Peyer's patch (tissue), 4 donors: ENCODE measurements at places on chromosomes 11 and 22.
A peak's percentile ranks its signal among the peaks of the same experiment; 100 is the strongest.

DNA sequence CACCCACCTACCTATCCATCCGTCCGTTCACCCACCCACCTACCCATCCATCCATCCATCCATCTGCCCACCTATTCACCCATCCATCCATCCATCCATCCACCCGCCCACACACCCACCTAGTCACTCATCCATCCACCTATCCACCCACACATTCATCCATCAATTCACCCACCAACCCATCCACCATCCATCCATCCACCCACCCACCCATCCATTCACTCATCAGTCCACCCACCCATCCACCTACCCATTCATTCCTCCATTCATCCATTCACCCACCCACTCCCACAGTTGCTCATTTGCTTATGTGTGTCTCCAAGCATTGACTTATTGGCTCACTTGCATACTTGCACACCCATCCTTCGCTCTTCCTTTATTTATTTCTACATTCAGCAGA lies 50.1 kb downstream of the MYO7A start:
- no peak for DNase-seq

GRCh38 chr22:39954584-39955055 lies 5.6 kb upstream of the TMA7B start:
- DNase-seq = no peak

GRCh38 chr22:43234264-43234988 lies 47.5 kb upstream of the TTLL12 start:
- DNase-seq = no peak

GRCh38 chr22:31377612-31378011 lies 21.8 kb upstream of the DRG1 start:
- no peak for DNase-seq

- no peak for DNase-seq
Measured at GRCh38 chr11:41323446-41323845, 136.0 kb downstream of the LRRC4C start.

DNA sequence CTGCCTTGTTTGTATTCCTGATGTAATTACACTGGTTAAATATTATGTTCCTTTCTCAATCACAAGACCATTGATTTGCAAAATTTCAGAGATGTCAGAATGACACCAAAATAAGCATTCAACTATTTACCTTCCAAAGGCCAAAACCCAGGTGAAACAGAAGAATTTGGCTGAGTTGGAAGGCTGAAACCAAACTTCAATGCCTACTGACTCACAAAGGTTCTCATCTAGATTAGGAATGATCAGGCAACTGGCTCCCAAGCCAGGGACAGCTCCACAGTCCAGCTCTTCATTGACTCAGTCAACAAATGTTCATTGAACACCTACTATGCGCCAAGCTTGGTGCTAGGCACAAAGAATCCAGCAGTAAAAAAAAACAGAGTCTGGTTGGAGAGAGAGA lies 13.4 kb upstream of the SLC35C1 start:
- no peak for DNase-seq

- DNase-seq = no peak
Measured at GRCh38 chr11:66491315-66491935, 11.2 kb downstream of the DPP3 start.

DNA sequence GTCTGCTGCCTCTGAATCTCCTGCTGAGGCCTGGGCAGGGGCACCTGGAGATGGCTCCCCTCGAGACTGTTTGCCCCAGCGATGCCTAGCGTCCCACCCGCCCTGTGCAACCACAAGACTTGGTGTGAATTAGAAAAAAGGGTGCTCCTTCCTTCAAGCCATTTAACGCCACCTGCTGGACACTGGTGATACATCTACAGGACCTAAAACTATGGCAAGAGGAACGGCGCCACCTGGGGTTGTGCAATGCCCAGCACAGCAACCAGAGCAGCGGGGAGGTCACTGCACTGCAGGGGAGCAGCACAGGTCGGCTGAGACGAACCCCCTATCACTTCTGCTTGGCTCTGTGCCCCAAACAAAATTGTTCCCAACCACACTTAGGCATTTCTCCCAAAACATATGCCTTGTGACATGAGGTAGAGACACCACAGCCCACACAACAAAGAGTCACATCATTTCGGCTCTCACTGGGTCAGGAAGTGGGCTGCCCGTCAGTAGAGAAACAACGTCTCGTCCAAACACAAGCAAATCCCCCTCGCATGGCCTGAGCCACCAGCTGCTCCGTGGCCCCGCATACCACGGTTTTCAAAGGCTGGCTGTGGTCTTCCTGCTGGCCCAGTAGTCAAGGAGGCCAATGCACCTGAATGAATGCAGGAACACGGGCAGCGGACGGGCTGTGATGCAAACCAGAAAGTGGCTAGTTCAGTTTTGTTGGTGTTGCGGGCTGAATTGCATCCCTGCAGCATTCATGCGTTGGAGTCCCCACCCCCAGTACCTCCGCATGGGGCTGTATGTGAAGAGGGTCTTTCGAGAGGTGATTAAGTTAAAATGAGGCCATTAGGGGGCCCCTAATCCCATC lies 171.9 kb downstream of the SHANK2 start:
- DNase-seq = no peak

- DNase-seq = peak; percentile 80
Measured at GRCh38 chr11:120057595-120058581, 80.0 kb downstream of the TRIM29 start.

DNA sequence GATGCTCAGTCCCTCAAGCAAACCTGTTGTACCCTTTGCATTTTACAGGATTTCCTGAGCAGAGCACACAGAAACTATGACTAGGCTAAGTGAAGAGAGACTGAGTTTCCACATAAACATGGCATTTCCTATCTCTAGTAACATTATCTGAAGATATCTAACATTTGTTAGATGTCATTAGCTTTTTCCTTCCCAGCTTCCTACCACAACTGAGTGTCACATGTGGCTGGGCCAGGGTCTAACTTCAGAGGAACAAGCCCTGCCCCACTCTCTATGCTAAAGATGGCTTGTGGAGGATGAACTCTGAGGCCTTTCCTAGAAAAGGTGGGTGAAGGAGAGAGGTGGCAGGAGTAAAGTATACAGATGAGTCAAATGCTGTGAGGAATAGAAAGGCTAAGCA lies 16.5 kb downstream of the C22orf42 start:
- no peak for DNase-seq

DNA sequence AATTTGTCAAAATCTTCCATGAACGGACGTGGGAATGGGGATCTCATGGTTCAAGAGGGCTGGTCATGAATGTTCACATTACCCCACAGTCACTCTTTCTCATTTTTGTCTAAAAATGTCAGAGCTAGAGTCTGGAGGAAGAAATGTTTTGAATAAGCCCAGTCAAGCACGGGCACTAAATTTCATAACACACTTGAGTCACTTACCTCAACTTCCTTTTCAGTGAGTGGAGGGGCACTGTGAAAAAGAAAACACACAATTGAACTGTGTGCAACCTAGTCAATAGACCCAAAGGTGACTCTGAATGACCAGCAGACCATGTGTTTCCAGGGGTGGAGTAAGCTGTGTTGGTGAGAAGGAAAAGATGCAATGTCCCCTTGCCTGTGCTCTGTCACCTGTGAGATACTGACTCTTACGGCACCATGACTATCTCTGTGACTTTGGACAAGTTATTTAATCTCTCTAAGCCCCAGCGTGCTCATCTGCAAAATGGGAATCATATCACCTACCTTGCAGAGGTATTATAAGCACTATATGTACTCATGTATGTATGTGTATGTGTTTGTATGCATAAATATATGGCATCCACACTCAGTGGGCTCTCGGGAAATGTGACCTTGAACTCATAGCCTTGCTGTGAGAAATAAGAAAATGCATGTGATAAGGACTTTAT lies 38.2 kb upstream of the LYVE1 start:
- DNase-seq = no peak

DNA sequence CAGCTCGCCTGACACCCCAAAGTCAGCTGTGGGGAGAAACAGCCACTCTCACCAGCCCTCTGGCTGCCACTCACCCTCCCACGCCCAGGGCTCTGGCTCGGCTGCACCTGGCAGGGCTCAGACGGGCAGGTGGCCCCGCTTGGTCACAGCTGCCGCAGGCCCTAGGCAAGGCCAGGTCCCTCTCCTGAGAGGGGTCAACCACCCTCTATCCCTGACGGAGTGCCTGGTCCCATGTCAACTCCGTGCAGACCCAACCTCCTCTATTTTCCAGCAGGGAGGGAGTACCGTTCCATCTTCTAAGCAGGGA lies 1.9 kb downstream of the MAP4K2 start:
- no peak for DNase-seq

- no peak for DNase-seq
Measured at GRCh38 chr11:66454247-66454646, 12.5 kb upstream of the PELI3 start.

DNA sequence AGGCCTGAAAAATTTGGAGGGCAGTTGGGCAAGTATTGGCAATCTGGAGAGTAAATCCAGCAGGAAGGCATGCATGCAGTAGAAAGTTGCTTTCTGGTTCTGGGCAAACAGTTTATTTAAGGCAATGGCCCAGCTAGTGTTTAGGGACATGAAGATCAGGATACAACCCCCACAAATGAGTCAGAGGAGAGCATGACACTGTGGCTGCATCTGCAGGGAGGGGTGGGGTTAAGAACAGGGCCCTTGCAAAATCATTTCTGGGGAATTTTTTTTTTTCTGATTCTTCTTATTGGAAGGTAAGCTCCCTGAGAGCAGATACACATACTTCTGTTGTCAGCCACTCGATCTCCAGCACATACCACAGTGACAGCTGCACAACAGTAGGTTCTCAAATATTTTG lies 61.1 kb downstream of the FDX1 start:
- DNase-seq = no peak
